ENCODE measurements at places on chromosomes 3 and 15.
A peak's percentile ranks its signal among the peaks of the same experiment; 100 is the strongest.

- peak; percentile 90 for DNase-seq
Observed at GRCh38 chr15:48373821-48374451, 42.7 kb downstream of the DUT start.

DNA sequence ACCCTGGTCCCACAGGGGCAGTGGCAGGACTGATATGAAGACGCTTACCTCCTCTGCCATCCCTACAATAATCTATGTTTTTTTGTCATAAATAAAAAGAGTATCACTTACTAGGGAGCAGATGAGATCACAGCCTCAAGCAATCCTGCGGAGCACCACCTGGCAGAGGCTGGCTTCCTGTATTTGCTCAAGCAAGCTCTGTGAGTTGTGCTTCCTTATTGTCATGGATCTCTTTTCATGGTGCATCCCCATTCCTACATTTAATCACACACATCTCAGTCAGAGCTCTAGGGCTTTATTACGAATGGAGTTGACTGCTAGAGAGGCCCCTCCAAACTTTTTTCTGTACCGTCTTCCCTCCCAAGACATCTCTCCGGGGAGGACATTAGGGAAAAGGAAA, 186.0 kb downstream of the UBE2E2 start:
- DNase-seq, result no peak

- no peak for DNase-seq
Observed at GRCh38 chr15:68402432-68403160, 29.4 kb downstream of the ITGA11 start.

- DNase-seq, result peak; percentile 85
Observed at GRCh38 chr3:81758275-81758674, 3.2 kb downstream of the GBE1 start.

Data from fibroblast of skin of scalp (primary cell).